ENCODE measurements at places on chromosomes 2 and 18.

- no peak for DNase-seq
These were observed 74.5 kb downstream of the QPCT start for GRCh38 chr2:37418956-37419355.

DNA sequence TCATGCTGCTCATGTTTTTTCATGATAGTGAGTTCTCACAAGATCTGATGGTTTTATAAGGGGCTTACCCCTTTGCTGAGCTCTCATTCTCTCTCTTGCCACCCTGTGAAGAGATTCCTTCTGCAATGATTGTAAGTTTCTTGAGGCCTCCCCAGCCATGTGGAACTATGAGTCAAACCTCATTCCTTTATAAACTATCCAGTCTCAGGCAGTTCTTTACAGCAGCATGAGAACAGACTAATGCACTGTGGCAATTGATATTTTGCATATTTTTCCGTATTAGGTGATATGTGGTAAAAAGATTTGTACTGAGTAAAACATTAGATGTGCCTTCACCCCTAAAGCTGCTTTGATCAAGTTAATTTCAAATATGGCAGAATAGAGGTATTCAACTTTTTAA, 48.8 kb downstream of the RAB27B start:
- no peak for DNase-seq

DNA sequence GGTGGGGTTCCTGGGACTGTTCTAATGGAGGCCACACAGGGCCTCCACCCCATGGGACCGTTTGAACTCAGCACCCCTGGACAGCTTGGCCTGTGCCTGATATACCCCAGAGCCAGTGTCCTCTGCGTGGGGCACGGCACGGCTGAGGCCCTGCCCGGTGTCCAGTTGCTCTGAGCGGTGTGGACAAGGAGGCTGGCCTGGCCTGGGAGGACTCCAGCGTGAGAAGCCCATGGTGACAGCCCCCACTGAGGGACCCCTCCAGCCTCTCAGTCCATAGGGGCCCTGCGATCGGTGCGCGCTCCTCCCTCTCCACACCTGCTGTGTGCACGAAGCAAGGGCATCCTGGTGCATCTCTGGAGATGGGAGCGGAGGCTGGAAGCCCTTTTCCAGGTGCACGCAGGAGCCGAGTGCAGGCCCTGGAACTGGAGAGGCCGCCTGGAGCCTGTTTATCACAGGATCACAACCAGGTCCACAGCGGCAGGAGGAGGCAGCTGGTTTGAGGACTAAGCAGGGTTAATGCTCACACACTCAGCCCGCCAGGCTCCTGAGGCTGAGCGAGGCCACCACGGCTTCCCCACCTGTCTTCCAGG, 120.2 kb downstream of the PTGR3 start:
- DNase-seq, result no peak

DNA sequence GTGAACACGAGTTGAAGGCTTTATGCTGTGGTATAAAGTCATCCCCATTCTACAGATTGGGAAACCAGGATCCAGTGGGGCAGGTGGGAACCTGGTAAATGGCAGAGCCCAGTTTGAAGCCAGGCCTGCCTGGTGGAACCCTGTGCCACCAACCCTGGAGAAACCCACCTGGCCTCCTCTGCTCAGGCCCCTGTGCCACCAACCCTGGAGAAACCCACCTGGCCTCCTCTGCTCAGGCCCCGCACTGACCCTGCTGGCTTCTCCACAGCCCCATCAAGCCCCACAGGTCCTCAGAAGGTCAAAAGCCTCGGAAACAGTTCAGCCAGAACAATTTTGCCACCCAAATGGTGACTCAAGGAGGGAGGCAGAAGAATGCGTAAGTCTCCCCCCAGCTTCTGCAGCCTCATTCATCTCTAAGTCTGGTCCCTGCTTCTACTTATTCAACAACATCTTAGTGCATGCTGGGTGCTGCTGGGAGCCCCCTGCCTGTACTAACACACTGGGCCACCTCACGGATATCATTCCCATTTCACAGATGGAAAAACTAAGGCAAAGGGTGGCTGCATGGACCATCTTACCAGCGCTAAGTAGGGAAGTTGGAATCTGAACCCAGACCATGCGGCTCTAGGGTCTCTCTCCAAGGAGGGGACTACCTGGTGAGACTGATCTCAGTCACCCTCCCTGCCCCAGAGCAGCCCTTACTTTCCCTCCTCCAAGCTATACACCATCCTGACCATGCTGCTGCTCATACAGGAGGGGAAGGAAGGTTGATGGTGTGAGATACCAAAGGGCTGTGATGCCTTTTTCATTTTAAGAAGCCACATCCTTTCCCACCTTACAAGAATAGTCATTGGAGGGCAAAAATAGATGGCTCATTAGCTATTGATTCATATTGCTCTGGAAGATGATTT, 93.7 kb upstream of the ID2 start:
- no peak for DNase-seq

- no peak for DNase-seq
These were observed 130.2 kb downstream of the CD226 start for GRCh38 chr18:69817335-69817940.

DNA sequence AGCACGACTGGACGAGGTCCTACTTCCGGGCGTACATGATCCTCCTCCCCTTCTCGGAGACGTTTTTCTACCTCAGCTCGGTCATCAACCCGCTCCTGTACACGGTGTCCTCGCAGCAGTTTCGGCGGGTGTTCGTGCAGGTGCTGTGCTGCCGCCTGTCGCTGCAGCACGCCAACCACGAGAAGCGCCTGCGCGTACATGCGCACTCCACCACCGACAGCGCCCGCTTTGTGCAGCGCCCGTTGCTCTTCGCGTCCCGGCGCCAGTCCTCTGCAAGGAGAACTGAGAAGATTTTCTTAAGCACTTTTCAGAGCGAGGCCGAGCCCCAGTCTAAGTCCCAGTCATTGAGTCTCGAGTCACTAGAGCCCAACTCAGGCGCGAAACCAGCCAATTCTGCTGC, 24.8 kb downstream of the LYPD1 start:
- DNase-seq, result no peak

GRCh38 chr2:168397629-168398028, 58.4 kb upstream of the CERS6 start:
- no peak for DNase-seq

GRCh38 chr2:127406454-127406853, 11.8 kb upstream of the PROC start:
- DNase-seq, result no peak

GRCh38 chr2:186749219-186749618, 55.4 kb downstream of the FAM171B start:
- no peak for DNase-seq

GRCh38 chr2:191746346-191747169, 68.6 kb downstream of the NABP1 start:
- DNase-seq, result no peak

DNA sequence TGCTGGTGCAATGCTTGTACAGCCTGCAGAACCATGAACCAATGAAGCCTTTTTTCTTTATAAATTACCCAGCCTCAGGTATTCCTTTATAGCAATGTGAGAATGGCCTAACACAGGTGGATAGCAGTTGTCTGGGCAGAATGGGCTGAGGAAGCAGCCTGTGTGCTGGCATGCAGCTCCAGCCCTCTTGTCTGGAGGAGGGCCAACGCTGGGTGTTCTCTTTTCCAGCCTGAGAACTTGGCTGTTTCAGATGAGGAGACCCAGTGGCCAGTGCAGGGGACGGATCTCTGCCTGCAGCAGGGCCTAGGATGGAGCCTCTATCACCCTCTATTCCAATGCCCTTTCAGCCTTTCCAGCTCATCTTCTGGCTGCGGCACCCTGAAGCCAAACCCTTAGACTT, 58.8 kb downstream of the CTIF start:
- DNase-seq, result no peak

DNA sequence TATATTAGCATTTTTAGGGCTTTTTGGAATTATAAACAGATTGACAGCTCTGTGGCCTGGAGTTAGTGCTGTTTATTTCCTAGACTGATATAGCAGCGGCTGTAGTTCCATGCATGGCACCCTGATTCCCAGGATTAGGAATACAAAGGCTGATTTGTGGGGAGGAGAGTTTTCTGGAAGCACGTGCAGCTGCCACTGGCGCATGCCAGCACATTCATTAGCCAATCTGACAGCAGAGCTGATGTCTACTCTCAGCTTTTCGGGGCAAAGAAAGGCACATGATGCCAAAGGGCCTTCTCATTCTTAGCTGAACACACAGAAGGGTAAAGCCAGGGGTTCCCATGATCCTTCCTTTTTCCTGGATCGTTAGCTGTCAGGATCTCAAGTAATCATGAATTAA, 45.7 kb upstream of the RAPH1 start:
- DNase-seq, result no peak

DNA sequence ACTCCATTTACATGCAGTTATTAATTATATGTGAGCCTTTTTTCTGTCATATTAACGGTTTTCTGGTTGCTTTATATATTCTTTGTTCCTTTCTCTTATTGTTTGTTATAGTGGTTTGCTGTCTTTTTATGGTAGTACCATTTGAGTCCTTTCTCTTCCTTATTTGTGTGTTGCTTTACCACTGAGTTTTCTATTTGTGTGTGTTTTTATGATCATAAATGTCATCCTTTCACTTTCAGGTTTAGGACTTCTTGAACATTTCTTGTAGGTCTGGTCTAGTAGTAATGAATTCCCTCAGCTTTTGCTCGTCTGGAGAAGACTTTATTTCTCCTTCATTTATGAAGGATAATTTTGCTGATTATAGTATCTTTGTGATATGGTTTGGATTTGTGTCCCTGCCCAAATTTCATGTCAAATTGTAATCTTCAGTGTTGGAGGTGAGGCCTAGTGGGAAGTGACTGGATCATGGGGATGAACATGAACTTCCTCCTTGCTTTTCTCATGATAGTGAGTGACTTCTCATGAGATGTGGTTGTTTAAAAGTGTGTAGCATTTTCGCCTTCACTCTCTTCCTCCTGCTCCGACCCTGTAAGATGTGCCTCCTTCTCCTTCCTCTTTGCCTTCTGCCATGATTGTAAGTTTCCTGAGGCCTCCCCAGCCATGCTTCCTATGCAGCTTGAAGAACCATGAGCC, 11.5 kb downstream of the GCC2 start:
- DNase-seq, result no peak

- DNase-seq, result no peak
These were observed 46.5 kb downstream of the NCK2 start for GRCh38 chr2:105791229-105791628.

GRCh38 chr2:174776223-174776622, 12.0 kb upstream of the CHRNA1 start:
- no peak for DNase-seq

GRCh38 chr2:37471994-37472393, 127.6 kb downstream of the QPCT start:
- no peak for DNase-seq

DNA sequence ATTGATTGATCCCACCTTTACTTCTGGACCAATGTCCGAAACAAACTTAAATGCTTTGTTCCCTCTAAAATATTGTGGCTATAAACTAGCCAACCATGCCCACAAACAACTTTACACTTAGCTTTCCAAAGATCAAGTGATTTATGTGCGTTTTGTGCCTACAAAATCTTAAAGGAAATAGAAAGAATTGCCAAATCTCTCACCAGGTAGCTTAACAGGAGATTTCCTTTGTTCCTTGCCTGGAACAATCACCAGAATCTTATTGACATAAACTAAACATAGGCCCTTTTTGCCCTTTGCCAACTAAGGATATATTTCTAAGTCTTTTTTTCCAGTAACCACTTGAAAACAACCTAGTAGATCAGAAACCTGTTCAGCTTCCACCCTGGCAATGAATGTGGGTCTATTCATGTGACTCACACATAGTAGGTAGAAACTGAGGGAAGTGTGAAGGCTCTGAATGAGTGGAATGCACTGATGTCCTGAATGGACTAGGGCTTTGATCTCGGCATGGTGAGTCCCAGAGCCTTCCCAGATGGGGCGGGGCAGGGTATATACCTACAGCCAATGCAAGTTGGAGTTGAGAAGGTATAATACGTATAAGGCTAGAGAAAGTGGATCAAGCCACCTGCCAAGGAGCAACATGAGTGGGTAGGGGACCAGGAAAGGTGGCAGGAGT, 94.6 kb upstream of the PPP1CB start:
- no peak for DNase-seq

GRCh38 chr2:112137516-112138158, 548 bp upstream of the FBLN7 start:
- no peak for DNase-seq

GRCh38 chr2:69687971-69688611, 44.6 kb upstream of the AAK1 start:
- no peak for DNase-seq

- DNase-seq, result no peak
These were observed 7.7 kb upstream of the YWHAQ start for GRCh38 chr2:9638532-9638931.

GRCh38 chr2:220053919-220054318, 426.5 kb downstream of the SLC4A3 start:
- DNase-seq, result no peak

GRCh38 chr2:128346291-128347170, 27.9 kb upstream of the HS6ST1 start:
- no peak for DNase-seq

Measured in DND-41 (cell line).